CD4-positive, alpha-beta T cell treated with Interleukin-17A for 4 hours (primary cell): ENCODE measurements at places on chromosomes 4 and X.

- DNase-seq, result no peak
Measured at GRCh38 chrX:147322496-147322895, 508.0 kb upstream of the CXorf51A start.

GRCh38 chrX:54495814-54496516 is at the start of gene FGD1:
Gene FGD1, minus strand, starts transcription at chrX:54496234. Its CDS starts 802 bp downstream, at chrX:54495432.
- DNase-seq, result peak; percentile 71

GRCh38 chrX:108186811-108187210 is 95.2 kb downstream of the ATG4A start:
- DNase-seq, result no peak

DNA sequence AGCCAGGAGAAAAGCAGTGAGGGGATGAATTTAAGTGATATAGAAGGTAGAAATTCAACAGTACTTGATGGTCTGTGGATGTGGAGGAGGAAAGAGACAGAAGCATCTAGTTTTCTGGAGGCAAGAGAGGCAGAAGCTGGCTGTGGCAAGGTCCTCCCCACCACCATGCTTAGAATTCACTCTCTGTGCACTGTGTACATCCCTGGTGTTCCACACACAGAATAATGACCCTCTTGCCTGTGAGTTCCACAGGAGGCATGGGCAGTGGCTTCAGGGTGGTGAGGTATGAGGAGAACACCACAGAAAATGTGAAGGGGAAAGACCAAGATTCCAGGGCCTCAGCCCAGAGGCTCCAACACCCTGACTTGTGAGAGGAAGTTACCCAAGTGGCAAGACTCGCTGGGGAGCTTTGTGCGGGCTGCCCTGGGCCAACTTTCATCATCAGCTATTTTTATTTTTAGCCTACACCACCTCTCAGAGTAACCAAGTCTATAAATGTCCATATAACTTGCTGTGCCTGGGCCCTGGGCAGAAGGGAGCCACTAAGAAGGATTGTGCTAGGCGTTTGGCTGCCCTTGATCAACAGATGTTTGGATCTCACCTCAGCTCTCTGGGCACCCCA is 7.8 kb upstream of the INTS6L start:
- DNase-seq, result no peak

DNA sequence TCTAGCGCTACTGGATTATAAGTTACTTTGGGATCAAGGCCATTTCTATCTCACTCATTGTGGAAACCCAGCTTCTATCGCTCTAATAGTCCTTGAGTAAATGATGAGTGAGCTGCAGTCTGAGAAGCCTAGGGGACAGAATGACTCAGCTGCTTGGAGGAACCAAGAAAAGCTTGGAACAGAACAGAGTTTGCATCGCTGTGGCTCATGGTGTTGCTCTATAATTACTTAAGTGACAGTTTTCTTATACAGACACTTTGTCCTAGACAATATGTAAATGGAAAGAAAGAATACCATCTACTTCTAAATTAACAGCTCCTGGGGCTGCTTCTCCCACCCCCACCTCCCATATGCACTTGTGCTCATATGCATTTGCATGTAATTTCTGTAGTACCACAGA is 156.9 kb downstream of the SLIT2 start:
- DNase-seq, result no peak
